PC-9 (cell line): ENCODE measurements at places on chromosomes 4 and X.
A peak's percentile ranks its signal among the peaks of the same experiment; 100 is the strongest.

DNA sequence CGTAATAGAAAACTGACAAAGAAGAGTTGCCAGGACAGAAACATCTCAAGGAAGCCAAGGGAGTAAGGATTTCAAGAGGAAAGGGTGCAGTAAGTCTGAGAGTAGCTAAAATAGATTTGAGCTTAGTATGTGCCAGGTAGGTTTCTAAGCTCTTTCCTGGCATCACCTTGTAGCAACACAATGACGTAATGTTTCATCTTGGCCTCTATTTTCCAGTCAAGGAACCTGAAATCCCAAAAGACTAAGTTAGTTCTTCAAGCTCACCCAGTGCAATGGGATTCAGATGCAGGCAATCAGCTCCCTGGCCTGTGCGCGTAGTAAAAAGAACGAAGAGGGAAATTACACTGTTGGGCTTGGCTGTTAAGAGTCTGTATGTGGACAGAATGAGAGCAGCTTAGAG lies 586.5 kb upstream of the TENM3 start:
- no peak for DNase-seq

DNA sequence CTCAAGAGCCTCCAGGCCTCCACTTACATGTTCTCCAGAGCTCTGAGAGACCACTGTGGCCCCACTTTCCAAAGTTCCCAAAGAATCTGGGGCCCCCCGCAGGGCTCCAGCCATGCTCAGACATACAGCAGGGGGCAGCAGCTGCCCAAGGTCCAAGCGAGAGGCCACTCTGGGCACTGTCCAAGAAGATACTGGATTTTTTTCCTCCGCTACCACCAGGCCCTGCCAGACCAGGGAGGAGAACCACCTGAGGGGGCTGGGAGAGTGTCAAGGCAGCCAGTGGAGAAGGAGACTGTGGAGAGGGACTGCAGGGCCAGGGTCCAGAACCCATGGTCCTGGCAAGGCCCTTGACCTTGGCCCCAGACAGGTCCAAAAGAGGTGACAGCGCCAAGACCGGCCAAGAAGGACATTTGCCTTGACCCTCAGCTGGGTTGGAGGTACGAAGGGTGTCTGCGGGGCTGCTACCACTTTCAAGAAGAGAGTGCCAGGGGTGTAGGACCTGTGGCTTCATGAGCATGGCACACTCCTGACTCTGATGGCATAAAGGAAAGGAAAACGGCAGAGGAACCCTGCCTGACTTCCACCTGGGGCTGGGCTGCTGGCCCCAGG lies 5.3 kb downstream of the EMD start:
- no peak for DNase-seq

DNA sequence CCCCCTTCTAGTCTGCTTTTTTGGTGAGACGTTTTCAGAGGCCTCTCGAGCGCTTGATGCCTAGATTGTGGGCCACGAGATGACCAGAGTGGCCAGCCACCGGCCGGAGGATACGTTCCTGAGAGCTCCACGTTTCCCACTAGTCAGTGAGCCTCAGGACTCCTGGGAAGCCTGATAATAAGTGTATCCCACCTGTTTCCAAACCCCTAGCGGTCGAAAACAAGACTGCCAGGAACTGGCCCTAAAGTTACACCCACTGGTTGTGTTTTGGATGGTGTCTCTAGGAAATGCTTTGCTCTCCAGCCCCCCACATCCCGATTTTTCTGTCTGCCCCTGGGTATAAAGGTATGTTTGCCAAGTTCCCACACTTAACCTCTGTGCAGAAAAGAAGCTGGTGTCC lies 4.6 kb upstream of the RS1 start:
- no peak for DNase-seq

DNA sequence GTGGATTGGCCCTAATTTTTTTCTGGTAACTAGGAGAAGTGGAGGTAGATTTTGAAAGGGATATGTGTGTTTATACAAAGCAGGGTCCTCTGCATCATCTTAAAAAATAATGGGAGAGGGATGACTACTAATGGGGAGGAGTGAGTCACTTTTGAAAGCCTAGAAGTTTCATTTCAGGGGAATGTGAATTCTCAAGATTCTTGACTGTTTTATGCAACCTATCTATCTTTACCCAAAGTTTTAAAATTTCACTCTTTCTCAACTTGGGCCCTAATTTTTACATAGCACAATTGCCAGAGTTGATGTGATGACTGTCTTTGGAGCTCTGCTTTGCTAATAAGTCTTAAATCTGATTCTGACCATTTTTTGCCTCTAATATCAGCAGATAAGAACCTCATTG lies 445.2 kb downstream of the GRXCR1 start:
- DNase-seq: no peak

DNA sequence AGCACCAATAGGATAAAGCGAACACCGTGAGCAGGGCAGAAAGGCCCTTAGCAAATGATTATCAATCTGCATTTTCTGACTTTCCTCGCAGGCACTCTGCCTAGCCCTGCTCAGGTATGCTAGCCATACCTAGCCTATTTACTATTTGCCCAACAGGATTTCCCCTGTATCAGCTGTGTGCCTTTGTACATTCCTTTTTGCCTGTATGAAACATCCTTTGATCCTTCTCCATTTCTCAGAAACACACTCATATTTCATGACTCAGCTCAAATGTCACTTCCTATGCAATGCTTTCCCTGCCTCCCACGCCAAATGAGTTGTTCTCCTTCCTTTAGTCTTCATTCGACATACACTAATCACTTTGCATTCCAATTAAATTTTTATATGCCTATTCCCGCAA lies 37.2 kb downstream of the PCDH7 start:
- peak; percentile 52 for DNase-seq

GRCh38 chr4:121278811-121279368 lies 101.9 kb downstream of the QRFPR start:
- DNase-seq: no peak
